ENCODE measurements at places on chromosomes 13 and 19.

GRCh38 chr13:64088491-64088890, 2672.8 kb upstream of the PCDH20 start:
- no peak for DNase-seq

DNA sequence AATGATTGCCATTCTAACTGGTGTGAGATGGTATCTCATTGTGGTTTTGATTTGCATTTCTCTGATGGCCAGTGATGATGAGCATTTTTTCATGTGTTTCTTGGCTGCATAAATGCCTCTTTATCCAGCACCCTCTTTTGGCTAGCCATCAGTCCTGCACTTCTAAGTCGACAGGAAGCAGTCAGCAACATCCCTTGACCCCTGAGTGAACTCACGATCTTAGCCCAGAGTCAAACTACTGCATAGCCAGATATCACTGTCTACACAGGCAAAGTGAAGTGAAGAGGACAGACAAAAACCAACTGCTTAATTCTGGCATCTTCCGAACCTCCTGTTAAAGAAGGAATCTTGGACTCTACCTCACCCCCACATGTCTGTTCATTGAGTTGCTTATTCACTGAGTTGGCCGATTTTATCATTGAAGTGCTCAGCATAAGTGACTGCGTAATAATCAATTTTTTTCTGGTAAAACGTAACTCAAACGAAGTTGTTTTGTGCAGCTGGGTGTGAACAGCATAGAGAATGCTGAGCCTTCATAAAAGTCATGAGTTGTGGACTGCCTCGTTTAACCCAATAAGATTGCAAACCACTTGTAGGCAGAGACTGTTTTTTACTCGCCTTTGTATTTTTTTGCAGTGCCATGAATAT, 304.2 kb downstream of the COG6 start:
- DNase-seq = no peak

GRCh38 chr19:19443902-19444680, 38.6 kb downstream of the GATAD2A start:
- DNase-seq = no peak

- no peak for DNase-seq
Observed at GRCh38 chr19:3687774-3688706, 12.2 kb downstream of the PIP5K1C start.

DNA sequence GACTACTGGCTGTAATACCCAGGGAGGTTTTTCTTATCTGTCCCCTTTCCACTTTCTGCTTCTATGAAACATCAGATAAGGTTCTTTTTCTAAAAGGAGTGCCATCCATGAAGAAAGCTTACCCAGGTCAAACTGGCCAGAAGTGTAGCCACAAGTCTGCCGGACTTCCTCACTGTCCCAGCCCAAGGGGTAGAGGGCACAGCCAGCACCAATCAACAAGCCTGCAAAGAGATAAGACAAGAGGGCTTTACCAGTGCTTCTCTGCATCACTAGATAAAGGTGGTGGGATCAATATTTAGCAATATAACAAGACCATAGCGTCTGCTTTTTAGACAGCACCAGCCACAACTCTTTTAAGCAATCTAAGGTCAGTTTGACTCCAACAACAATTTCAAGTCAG, 224.7 kb downstream of the LHFPL6 start:
- DNase-seq = no peak

GRCh38 chr19:53507523-53508442, 30.2 kb upstream of the ZNF331 start:
- DNase-seq = no peak

GRCh38 chr13:42968906-42969305, 23.1 kb downstream of the EPSTI1 start:
- no peak for DNase-seq

GRCh38 chr13:28778308-28779215, 41.6 kb upstream of the MTUS2 start:
- DNase-seq = no peak

DNA sequence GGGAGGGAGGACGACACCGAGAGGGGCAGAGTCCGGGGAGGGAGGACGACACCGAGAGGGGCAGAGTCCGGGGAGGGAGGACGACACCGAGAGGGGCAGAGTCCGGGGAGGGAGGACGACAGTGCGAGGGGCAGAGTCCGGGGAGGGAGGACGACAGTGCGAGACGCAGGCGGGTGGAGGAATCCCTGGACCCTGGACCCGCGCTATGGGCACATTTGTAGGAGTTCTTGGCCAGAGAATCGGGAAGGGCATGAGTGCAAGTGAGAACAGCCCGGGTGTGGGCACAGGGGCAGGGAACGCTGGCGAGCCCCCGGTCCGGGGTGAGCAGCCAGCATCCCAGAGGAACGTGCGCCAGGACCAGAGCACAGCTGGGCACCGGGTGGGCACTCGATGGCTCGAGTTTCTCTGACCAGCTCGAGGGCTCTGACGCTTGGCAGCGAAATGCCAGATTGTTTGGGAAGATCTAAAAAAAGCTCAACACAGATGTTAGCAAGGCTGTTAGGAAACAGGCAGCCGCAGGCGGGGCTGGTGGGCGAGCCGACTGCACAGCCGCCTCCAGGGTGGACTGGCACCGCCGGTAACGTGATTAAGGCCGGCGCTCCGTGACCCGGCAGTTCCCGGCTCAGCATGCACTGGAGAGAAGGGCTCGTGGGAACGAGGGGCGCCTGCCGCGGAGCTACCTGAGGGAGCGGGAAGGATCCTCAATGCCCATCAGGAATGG, 17.9 kb upstream of the C2CD4C start:
- DNase-seq = no peak

- DNase-seq = no peak
Observed at GRCh38 chr19:17611462-17612244, 56.2 kb downstream of the COLGALT1 start.

- DNase-seq = no peak
Observed at GRCh38 chr19:33278403-33279269, 23.7 kb downstream of the CEBPA start.

GRCh38 chr13:71602344-71602743, 264.7 kb downstream of the DACH1 start:
- no peak for DNase-seq

GRCh38 chr13:111630406-111630805, 310.0 kb downstream of the TEX29 start:
- DNase-seq = no peak

DNA sequence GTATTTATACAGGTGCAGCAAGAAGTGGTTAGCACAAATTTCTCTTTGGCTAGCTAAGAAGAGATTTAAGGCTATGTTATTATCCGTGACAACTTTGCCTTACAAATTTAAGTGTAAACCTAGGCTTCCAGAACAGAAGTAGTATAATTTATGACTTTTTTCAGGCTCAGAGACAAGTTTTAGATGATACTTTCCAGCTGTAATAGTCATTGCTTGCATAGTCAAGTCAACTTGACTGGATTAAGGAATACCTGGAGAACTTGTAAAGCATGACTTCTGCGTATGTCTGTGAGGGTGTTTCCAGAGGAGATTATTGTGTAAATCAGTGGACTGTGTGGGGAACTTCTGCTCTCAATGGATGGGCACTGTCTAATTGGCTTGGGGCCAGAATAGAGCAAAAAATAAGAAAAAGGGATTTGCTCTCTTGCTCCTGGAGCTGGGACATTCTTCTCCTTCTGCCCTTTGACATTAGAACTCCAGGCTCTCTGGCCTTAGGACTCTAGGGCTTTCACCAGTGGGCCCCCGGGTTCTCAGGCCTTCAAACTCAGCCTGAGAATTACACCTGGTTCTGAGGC, 33.0 kb downstream of the CYSLTR2 start:
- DNase-seq = no peak

- DNase-seq = peak; percentile 98
Observed at GRCh38 chr13:110012102-110012739, 225.8 kb upstream of the IRS2 start.

- DNase-seq = no peak
Observed at GRCh38 chr19:11550265-11550664, 8.8 kb downstream of the ELOF1 start.

- DNase-seq = no peak
Observed at GRCh38 chr13:45416516-45417128, 1.6 kb downstream of the SLC25A30 start.

DNA sequence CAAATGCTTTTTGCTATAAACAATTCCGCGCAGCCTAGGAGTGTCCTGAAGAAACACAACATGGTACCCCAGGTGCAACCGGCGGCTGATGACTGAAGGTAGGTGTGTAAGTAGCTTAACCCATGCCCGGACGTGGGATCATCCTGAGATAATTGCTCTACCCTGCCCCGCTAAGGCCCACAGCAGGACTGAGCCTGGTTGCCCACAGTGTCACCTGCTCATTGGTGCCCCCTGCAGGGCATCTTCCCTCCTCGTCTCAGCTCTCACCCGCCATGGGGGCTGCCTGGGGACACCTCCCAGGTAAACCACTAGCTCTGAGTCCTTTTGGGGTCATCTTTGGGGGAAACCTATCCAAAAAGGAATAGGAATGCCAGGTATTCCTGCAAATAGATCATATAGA, 22.3 kb downstream of the TMEM161A start:
- peak; percentile 25 for DNase-seq

- DNase-seq = no peak
Observed at GRCh38 chr19:16564842-16565241, 7.4 kb downstream of the SLC35E1 start.

GRCh38 chr13:85724546-85725432, 74.4 kb downstream of the SLITRK6 start:
- DNase-seq = no peak

- DNase-seq = no peak
Observed at GRCh38 chr19:52959613-52960295, 2.9 kb downstream of the ZNF816 start.

GRCh38 chr19:17184371-17184841, 30.8 kb upstream of the USE1 start:
- no peak for DNase-seq

DNA sequence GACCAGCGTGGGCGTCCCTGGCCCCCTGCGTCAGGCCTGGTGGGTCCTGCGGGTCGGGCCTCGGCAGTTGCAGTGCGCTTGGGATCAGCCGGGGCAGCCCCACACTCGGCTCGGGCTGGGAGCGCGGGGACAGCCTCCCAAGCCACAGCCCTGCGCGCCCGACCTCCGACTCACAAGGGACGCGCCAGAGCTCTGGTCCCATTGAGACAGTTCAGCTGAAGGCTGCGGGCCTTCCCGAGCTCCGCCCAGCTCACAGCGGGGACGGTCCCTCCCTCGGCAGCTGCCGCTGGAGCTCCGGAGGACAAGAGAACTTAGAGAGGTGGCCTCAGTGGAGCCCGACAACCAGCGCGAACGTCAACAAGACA, 45.7 kb upstream of the ZNF730 start:
- peak; percentile 7 for DNase-seq

- DNase-seq = no peak
Observed at GRCh38 chr13:102779436-102780159, 6.0 kb upstream of the TEX30 start.

DNA sequence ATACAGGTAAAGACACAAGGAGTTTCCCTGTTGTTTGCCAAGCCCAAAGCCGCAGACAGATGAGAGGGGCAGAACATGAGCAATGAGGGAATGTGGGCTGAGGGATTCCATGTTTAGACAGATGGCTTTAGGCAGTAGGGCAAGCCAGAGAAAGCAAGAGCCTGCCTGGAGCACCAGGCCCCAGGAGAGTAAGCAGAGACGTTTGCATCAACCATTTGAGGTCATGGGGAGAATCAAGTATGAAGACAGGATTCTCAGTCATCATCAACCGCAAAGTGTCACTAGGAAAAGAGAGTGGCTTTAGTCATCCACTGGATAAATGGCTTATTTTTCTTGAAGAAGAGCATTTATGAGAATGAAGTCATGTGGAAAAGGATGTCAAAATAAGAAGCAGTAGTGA, 184.7 kb downstream of the COG6 start:
- DNase-seq = peak; percentile 19

DNA sequence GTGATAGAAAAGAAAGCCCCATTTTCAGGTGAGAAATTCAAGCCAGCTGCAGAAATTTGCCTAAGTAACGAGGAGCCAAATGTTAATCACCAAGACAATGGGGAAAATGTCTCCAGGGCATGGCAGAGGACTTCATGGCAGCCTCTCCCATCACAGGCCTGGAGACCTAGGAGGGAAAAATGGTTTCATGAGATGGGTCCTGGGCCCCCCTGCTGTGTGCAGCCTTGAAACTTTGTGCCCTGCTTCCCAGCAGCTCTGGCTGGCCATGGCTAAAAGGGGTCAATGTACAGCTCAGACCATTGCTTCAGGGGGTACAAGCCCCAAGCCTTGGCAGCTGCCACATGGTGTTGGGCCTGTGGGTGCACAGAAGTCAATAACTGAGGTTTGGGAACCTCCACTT, 9.9 kb downstream of the N4BP2L1 start:
- DNase-seq = no peak
